Activated naive CD8-positive, alpha-beta T cell treated with anti-CD3 and anti-CD28 coated beads, Interleukin-2, amount 10 ng/mL, durations not matched to agents 7 days and 5 days (primary cell): ENCODE measurements at places on chromosomes 2 and 18. TPM values are rescaled to one million over a fixed set of nuclear protein-coding genes. Genes with fewer than 3 reads are reported as not detected.

GRCh38 chr2:16090650-16091575, 150.6 kb downstream of the MYCN start:
- H3K27me3 ChIP-seq = no peaks in the 10 kb centered on the region
- no peaks in the 10 kb centered on the region for H3K4me1 ChIP-seq
- H3K4me3 ChIP-seq = no peak overlapping the region
- H3K36me3 ChIP-seq = no peaks in the 10 kb centered on the region

- no peak overlapping the region for H3K27ac ChIP-seq
- H3K4me1 ChIP-seq = no peaks in the 10 kb centered on the region
- DNase-seq = no peak
- no peaks in the 10 kb centered on the region for H3K36me3 ChIP-seq
- H3K27me3 ChIP-seq = no peaks in the 10 kb centered on the region
These were observed 249.7 kb upstream of the NCKAP5 start for GRCh38 chr2:133817680-133818566.

DNA sequence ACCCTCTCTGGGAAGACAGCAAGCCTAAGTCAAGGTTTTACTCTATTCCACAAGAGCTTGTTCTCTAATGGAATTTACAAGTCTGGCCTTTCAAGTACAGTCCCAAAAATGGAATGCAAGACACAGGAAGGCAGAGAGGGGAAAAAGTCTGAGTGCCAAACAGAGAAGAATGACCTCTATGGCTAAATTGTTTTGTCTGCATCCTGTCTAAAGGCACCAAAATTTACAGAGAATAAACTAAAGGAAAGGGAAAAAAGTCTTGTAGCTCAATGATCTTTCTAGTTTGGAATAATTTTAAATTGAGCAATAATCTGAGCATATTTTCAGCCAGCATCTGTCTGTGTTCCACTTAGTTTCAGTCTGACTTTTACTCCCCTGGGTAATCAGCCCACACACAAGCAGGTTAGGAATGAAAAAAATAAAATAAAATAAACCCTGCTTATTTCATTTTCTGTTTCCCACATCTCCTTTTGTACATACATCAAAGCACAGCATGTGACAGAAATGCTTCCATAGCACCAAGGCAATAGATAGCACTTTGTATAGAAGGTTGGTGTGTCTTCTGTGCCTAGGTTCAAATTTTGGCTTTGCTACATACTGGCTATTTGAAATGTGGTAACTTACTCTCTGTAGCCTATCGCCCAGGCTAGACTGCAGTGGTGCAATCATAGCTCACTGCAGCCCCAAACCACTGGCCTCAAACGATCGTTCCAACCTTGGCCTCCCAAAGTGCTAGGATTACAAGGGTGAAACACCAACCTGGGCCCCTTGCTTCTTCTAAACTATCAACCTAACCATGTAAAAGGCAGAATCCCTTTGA, 105.1 kb downstream of the SLC8A1 start:
- no peaks in the 10 kb centered on the region for H3K4me1 ChIP-seq
- no peak overlapping the region for H3K27ac ChIP-seq

DNA sequence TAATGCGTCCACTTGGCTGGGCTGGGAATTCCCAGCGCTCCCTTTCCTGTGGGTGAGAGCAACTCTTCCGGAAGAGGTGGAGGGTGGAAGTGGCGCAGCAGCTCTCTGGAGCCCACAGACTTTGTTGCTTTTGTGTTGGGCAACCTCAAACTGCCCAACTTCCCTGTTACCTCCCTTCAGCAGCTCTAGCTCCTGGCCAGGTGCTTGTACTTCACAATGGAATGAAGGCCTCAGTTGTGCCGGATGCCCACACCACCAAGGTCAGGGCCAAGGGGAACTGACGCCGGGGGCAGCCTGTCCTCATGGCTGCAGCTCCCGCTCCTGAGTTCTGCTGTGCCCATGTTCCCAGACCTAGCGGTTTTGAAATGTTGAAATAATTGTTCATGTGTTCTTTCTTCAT, 322.9 kb downstream of the GALR1 start:
- H3K4me3 ChIP-seq = no peak overlapping the region
- peaks cover 2% of the 10 kb centered on the region for H3K27me3 ChIP-seq
- no peak overlapping the region for H3K27ac ChIP-seq
- no peaks in the 10 kb centered on the region for H3K36me3 ChIP-seq

DNA sequence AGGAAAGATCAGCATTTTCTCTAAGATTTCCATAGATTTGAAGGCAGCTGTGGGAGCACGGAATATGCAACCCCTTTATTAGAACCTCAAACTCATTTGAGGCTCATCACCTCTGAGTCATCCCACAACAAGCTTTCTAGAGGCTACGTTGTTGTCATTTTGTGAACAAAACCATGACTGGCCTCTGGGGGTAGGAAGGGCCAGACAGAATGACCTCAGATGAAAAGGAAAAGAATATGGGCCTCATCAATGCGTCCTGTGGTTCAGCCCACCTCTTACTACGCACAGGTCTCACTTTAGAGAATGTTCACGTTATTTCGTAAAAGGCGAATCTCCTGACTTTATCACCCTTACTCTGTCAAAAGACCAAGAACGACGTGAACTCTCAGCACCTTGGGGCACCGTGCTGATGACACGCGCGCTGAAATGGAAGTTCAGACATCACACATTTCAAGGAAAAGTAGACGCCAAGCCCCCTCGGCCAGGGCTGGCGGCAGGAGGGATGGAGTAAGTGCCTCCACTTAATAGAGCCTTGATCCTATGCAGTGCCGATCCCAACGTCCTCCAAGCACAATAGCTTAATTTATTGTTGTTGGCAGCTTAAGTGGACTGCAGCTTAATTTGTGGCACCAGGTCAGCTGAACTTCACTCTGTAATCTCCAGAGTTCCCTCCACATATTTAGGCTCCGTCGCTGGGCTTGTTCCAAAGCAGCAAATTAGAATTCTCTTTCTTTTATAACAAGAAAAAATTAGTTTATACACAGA, 208.3 kb downstream of the EIPR1 start:
- no peaks in the 10 kb centered on the region for H3K4me1 ChIP-seq
- H3K4me3 ChIP-seq = no peak overlapping the region
- no peak overlapping the region for H3K27ac ChIP-seq
- peak; percentile 7 for DNase-seq

DNA sequence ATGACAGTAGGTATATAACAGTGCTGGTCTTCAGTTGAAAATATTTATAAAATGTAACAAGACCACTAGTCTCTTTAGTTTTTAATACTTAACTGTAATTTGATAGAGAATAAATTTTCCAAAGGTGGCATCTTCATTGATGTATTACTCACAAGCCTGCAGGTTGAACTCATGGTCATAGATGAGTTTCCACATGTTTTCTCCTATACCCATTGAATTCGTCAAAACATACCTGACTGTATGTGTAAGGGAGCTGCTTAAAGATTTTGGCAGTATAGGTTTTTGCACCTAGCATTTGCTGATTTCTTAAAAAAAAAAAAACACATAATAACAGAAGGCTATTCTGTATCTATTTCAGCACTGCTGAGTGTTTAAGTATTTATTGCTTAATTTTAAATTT, 112.9 kb downstream of the FMNL2 start:
- no peak overlapping the region for H3K27ac ChIP-seq
- no peak for DNase-seq
- H3K27me3 ChIP-seq = peaks cover 1% of the 10 kb centered on the region
- H3K4me3 ChIP-seq = no peak overlapping the region
- H3K36me3 ChIP-seq = no peaks in the 10 kb centered on the region

- DNase-seq = no peak
- H3K27me3 ChIP-seq = no peaks in the 10 kb centered on the region
- no peak overlapping the region for H3K27ac ChIP-seq
- H3K4me3 ChIP-seq = no peak overlapping the region
These were observed 30.9 kb downstream of the HTR2B start for GRCh38 chr2:231093933-231094332.

GRCh38 chr2:124985270-124985669, 960.2 kb downstream of the CNTNAP5 start:
- H3K36me3 ChIP-seq = no peaks in the 10 kb centered on the region
- no peak for DNase-seq
- H3K27ac ChIP-seq = no peak overlapping the region
- no peaks in the 10 kb centered on the region for H3K4me1 ChIP-seq
- H3K4me3 ChIP-seq = no peak overlapping the region

DNA sequence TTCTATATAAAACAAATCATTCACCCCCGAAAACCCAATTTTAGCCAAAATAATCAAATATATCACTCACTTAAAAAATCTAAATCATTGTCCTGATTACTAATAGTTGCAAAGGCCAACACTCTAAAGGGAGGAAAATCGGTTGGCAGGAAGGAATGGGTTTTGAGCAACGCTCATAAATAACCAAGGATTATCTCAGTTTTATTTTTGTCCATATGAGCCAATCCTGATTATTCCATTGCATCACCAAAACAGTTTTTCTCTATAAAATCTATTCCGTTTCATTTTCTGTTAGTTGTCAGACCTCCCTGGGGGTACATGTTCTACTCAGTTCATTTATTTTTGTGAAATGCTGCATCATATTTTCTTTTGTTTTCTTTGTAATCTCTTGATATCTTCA, 174.1 kb downstream of the LRATD1 start:
- H3K4me1 ChIP-seq = no peaks in the 10 kb centered on the region
- no peak overlapping the region for H3K4me3 ChIP-seq
- no peak for DNase-seq
- no peak overlapping the region for H3K27ac ChIP-seq
- no peaks in the 10 kb centered on the region for H3K36me3 ChIP-seq

DNA sequence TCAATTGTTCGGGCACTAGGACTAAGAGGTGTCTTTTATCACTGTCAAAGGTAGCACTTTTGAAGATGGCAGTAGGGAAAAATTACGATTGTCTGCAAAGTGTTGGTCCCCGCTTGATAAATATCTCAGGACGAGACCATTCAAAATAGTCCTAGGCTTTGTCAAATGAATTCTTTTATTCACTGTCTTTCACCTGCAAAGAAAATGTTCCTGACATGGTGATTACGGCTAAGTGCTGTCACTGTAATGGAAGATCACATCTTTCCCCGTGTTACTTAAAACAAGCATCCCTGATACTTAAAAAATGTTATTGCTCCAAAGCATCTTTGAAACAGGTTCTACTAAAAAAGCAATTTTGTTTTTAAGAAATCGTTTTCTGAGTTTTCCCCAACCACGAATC, 71.7 kb downstream of the KCTD1 start:
- no peaks in the 10 kb centered on the region for H3K4me1 ChIP-seq
- no peak for DNase-seq
- H3K4me3 ChIP-seq = no peak overlapping the region
- no peak overlapping the region for H3K27ac ChIP-seq
- H3K36me3 ChIP-seq = no peaks in the 10 kb centered on the region
- H3K27me3 ChIP-seq = no peaks in the 10 kb centered on the region

DNA sequence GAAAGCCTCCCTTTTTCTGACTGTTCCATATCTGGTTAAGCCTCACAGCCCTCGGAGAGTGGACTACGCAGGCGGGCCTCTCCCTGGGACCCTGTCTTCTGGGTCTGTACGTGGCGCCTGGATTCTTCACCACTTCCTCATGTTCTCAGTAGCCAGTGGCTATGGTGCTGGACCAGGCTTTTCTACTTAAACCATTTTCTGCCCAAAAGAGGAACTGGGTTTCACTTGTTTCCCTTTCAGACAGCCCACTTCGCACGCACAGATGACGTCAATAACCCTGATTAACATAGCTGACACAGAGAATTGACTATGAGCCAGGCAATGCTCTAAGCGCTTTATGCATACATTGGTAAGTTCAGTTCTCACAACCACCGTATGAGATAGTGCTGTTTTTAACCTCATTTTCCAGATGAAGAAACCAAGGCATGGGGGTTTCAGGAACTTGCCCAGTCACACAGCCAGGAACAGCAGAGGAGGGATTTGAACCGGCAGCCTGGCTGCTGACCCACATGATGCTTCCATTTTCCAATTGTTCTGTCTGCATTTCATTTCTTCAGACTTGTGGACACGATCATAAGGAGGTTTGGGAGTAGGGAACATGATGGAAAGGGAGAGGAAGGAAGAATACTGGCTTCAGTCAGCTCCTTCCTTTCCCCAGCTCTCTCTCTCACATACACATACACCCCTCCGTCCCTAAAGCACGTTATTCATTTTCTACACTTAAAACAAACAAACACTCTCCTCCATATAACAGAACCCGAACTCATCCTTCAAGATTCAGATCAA, 41.7 kb downstream of the MYOM1 start:
- no peak overlapping the region for H3K4me3 ChIP-seq
- H3K36me3 ChIP-seq = no peaks in the 10 kb centered on the region
- peaks cover 2% of the 10 kb centered on the region for H3K27me3 ChIP-seq

- H3K27me3 ChIP-seq = peaks cover 20% of the 10 kb centered on the region
- no peak overlapping the region for H3K27ac ChIP-seq
- DNase-seq = no peak
- no peaks in the 10 kb centered on the region for H3K4me1 ChIP-seq
- no peaks in the 10 kb centered on the region for H3K36me3 ChIP-seq
These were observed 135.5 kb downstream of the MEIS1 start for GRCh38 chr2:66570471-66570870.

GRCh38 chr2:140457483-140457882, 1673.3 kb downstream of the LRP1B start:
- H3K36me3 ChIP-seq = no peaks in the 10 kb centered on the region
- no peak overlapping the region for H3K4me3 ChIP-seq
- no peaks in the 10 kb centered on the region for H3K27me3 ChIP-seq
- DNase-seq = no peak

DNA sequence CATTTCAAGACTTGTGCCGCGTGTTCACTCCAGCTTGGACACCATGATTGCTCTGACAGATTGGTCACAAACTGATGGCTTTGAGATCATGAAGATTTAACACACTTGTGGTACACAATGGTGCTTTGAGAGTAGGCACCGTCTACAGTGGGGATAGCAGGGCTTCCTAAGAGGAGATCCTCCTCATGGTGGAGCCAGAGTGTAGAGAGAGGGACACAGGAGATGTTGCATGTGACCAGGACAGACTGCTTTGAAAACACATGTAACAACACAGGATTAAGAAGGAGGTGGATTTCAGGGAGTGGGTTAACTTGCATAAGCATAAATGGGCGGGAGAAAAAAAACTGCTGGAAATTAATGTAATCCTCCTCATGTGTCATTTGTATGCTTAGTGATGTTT, 95.7 kb upstream of the LINC00305 start:
- no peaks in the 10 kb centered on the region for H3K36me3 ChIP-seq
- H3K27me3 ChIP-seq = no peaks in the 10 kb centered on the region
- no peaks in the 10 kb centered on the region for H3K4me1 ChIP-seq
- DNase-seq = no peak
- H3K27ac ChIP-seq = no peak overlapping the region

GRCh38 chr18:55380589-55380988, 207.4 kb downstream of the TCF4 start:
- H3K4me1 ChIP-seq = no peaks in the 10 kb centered on the region
- H3K27ac ChIP-seq = no peak overlapping the region
- DNase-seq = no peak
- H3K36me3 ChIP-seq = no peaks in the 10 kb centered on the region
- H3K27me3 ChIP-seq = no peaks in the 10 kb centered on the region

GRCh38 chr2:148586522-148587128, 57.9 kb upstream of the EPC2 start:
- no peaks in the 10 kb centered on the region for H3K36me3 ChIP-seq
- no peak for DNase-seq
- H3K27ac ChIP-seq = no peak overlapping the region
- peaks cover 7% of the 10 kb centered on the region for H3K4me1 ChIP-seq
- no peak overlapping the region for H3K4me3 ChIP-seq
- peaks cover 3% of the 10 kb centered on the region for H3K27me3 ChIP-seq

GRCh38 chr2:120219291-120219690, 3.9 kb downstream of the TMEM185B start:
- no peaks in the 10 kb centered on the region for H3K27me3 ChIP-seq
- no peak overlapping the region for H3K27ac ChIP-seq
- no peak for DNase-seq
- H3K4me3 ChIP-seq = no peak overlapping the region
- H3K36me3 ChIP-seq = peaks cover 55% of the 10 kb centered on the region

The ADAM23 gene
- total RNA-seq = 1.7 TPM

The RAB27B gene
- total RNA-seq = 1.4 TPM

The MBOAT2 gene
- total RNA-seq = 4.0 TPM

The LONRF2 gene
- 0.08 TPM for total RNA-seq

The ANO7 gene
- 0.97 TPM for total RNA-seq

The STPG4 gene
- total RNA-seq = 0.74 TPM
